ENCODE measurements at places on chromosomes 6 and 20.

GRCh38 chr6:29924731-29925130, 17.6 kb upstream of the HLA-A start:
- DNase-seq: no peak

GRCh38 chr6:97423190-97423589, 140.2 kb upstream of the MMS22L start:
- DNase-seq: no peak

GRCh38 chr6:24080711-24081110, 45.3 kb upstream of the NRSN1 start:
- no peak for DNase-seq

DNA sequence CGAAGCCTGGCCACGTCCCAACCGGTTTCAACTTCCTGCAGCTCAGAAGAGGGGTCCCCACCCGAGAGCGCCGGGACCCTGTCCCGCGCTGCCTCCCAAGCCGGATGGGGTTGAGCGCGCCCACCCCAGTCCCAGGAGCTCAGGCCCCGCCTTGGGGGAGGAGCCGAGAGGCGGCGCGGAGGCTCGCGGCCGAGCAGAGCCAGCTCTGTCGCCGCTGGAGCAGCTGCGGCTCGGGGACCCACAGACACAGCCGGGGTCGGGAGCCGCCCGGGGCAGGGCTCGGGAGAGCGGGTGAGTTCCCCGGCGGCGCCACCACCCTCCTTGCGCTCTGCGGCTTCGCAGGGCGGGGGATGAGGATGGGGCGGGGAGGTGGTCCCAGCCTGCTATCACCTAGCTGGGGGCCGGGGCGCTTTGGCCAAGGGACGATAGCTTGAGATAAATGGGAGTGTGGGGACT, at the start of gene PPP1R16B:
Gene PPP1R16B, plus strand, starts transcription at position 196 of the 456 bp plus-strand sequence. CDS start 30,229 bp downstream, outside the sequence.
- no peak for DNase-seq

- DNase-seq: peak; percentile 17
Measured at GRCh38 chr6:130293800-130294199, 71.0 kb upstream of the SAMD3 start.

GRCh38 chr6:19824058-19824807, 12.9 kb upstream of the ID4 start:
- DNase-seq: no peak

GRCh38 chr20:7371518-7372163, 568.6 kb downstream of the HAO1 start:
- no peak for DNase-seq

- DNase-seq: no peak
Measured at GRCh38 chr6:123564361-123564760, 72.4 kb downstream of the TRDN start.
